ENCODE measurements at places on chromosomes 2 and 18.
A peak's percentile ranks its signal among the peaks of the same experiment; 100 is the strongest.

GRCh38 chr2:215833531-215834162, 179.7 kb downstream of the MREG start:
- no peak for DNase-seq

- no peak for DNase-seq
These were observed 21.9 kb downstream of the CYTIP start for GRCh38 chr2:157421964-157422363.

DNA sequence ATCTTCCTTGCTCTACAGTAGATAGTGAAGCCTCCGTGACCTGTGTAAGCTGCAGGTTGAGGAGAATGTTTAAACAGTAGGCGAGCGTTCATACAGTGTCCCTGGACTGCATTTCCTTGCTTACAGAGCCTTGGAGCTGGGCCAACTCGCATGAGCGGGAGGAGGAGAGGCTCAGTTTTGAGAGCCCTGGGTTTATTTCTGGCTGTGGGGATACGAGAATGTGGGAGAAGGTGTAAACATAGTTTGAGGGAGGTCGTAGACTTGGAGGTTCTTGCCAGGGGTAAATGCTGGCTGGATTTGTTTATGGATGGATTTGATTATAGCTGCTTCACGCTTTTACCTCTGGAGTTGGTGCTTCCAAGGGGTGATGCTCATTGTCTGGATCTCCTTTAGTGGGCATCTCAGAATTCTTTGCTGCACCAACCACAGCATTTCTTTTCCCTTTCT, 20.8 kb downstream of the CRIM1 start:
- no peak for DNase-seq

GRCh38 chr2:75709297-75709696, 1.4 kb downstream of the GCFC2 start:
- peak; percentile 7 for DNase-seq

All from suppressor macrophage treated with lipopolysaccharide for 4 hours (primary cell).